ENCODE measurements at places on chromosomes 1 and 21.

- no peak for DNase-seq
These were observed 304 bp upstream of the GNG12 start for GRCh38 chr1:67833602-67833940.

DNA sequence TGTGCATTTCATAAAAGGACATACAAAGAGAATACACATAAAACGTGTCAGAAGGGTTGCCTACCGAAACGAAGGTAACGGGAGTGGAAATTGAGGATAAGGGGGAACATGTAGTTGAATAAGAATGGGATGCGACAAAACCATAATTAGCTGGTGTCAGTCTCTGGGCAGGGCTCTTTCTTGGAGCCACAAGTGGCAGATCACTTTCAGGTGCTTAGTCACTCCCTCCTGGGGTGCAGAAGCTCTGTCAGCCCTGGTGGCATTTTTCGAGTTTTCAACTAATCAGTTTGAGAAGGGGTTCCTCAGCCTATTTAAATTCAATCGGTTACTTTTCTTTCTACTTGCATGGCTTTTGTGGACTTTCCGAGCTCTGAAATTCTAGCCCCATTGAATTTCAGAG lies 133.9 kb upstream of the IGSF21 start:
- no peak for DNase-seq

- DNase-seq, result no peak
These were observed 788 bp upstream of the TXNIP start for GRCh38 chr1:145997016-145997717.

DNA sequence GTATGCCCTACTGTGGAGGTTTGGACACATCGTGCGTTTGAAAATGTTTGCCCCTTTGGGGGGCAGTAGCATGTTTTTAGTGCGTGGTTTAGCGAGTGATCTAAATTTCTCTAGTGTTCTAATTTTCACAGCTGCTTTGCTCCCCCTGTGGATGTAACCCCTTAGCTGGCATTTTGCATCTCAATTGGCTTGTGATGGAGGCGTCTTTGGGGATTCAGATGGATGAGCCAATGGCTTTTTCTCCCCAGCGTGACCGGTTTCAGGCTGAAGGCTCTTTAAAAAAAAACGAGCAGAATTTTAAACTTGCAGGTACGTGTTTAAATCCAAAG lies 836 bp downstream of the CDC7 start:
- DNase-seq, result no peak

DNA sequence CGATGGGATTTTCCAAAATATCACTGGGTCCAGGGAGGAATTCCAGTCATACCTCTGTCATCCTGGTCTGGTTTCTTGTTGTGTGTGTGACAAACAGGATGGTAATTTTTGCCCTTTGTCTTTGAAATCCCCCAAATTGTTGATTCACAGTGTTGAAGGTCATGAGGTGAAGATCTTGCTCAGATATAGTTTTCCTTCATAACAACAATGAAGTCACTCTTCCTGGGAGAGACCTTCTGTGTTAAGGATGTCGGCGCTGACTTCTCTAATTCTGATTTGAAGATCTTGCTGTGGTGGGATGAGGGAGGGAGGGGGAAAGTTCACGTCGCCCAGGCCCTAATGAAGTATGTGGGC lies 32.2 kb upstream of the MPZL1 start:
- DNase-seq, result no peak

DNA sequence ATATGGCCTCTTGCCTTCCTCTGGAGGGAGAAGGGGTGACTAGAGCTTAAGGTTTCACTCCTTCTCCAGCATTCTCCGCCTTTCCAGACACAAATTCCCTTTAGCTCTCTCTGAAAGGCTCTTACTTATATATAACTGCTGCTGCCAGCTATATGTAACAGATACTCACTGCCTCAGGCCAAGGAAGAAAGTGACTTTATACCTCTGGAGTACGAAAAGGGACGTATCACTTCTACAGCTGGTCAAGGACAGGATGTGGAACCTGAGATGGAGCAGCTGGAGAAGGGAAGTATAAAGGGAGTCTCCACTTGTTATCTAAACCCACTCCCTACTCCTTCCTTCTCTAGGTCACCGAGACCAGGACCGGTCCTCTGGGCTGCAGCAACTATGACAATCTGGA lies 102.4 kb downstream of the BRINP2 start:
- no peak for DNase-seq

- no peak for DNase-seq
These were observed 19.1 kb downstream of the MATN1 start for GRCh38 chr1:30704271-30704670.

- DNase-seq, result no peak
These were observed 320.1 kb downstream of the TGFB2 start for GRCh38 chr1:218665221-218665620.

DNA sequence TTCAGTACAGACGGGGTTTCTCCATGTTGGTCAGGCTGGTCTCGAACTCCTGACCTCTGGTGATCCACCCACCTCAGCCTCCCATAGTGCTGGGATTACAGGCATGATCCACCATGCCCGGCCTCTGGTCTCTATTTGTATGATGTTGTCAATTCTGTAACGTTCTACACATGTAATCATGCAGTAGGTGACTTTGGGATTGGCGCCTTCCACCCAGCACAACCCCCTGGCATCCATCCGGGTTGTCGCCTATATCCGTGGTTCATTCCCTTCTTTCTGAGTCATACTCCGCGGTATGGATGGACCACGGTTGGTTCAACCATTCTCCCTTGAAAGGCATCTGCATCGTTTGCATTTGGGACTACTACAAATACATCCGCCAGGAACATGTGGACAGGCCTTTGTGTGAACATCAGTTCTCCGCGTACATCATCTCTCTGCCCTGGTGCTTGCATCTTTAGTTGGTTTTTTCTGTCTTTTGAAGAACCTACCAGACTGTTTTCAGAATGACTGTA lies 72.1 kb downstream of the PDE9A start:
- DNase-seq, result no peak

DNA sequence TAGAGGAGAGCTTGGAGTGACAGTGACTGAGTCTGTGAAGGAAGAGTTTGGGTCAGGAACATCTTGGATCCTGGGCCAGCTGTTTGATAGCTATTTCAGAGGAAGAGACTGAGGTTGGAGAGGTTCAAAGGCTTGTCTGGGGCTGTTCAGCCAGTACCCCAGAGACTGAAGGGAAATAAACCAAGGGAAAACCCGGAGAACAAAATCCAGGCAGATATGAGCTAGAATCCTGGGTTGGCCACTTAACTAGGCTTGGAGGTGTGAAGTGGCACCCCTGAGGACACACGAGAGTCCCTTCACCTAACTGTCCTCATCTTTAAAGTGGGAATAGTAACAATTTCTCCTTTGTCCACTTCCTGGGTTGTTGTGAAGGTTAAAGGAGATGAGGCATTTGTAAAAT lies 23.1 kb upstream of the EPB41 start:
- no peak for DNase-seq

DNA sequence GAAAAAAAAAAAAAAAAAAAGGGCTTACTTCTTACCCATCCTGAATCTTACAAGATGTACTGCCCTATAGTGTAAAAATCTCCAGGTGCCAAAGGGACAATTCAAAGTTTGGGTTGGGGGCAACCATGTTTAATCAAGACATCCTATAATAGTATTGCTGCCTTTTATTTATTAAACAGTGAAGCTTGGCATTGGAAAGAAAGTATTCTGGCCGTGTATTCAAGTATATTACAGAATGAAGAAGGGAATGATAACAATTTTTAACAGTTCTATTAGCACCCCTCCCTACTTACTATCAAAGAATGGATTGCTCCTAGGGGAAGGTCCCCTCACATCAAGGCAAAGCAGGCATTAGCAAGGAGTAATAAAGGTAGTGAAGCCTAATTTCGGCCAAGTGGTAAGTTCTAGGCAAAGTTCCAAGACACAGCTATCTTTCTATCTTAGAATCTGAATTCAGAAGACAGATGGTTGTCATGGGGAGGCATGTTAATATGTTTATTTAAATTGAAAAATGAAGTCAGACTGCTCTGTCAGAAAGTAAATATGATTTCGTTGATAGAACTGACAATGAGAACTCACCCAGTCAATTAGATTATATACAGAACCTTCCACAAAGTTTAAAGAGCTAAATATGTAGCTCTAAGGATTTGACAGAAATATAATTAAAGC lies 24.6 kb downstream of the ST7L start:
- no peak for DNase-seq

DNA sequence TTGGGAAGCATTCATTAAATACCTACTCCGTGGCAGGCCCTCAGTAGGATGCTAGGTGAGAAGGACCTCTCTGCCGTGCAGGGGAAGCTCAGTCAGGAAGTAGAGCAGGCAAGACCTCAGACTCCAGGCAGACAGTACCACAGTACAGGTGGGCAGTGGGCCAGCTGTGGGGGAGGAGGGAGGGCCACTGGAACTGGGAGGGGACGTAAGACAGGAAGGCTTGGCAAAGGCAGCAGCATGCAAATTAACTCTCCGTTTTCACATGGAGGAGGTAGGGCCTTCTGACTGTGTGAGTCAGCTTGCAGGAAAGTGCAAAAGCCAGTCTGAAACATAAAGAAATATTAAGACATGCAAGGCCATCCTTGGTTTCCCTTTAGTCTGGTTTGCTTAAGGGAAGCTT lies 157.7 kb downstream of the TRIM33 start:
- no peak for DNase-seq

DNA sequence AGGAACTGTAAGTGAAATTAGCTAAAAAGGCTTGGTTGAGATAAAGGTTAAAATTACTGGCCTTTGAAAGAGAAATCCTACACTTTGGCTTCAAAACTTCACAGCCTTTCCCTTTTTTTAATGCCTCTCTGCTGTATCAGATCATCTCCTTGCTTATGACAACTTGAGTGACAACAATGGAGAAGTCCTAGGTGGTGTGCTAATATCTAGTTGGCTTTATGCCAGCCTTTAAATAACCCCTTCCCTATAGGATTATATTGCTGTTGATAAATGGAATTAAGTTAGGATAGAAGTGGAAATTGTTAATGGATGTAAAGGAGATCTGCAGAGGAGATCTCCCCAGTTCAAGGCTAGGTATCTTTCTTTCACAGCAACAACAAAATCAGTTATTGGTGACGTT lies 130.2 kb upstream of the ATP1B1 start:
- no peak for DNase-seq

GRCh38 chr1:209672705-209673630 lies 2.2 kb upstream of the G0S2 start:
- no peak for DNase-seq

GRCh38 chr1:17791055-17791390 lies 35.9 kb downstream of the ACTL8 start:
- no peak for DNase-seq

- no peak for DNase-seq
These were observed 162.9 kb downstream of the TRABD2B start for GRCh38 chr1:47834326-47834725.

DNA sequence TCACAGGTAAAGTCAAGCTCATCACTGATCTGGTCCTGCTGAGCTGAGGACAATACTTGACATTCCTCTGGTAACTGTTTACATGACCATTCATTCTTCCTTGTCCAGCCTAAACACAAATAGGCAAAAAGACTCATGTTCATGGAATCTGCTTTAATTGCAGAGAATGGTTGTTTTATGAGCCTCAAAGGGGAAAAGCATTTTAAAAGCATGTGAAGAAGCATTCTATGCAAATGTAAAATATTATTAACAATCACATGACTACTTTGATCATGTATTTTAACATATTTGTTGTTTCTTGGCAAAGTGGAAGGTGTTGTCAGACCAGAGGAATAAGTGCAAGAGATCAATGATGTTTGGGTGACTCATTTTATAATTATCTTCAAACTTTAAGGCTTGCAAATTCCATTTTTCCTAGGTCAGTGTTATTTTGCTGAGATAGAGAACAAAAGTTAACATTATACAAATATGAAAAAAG lies 133.7 kb downstream of the RUNX1 start:
- DNase-seq, result no peak

GRCh38 chr1:232590744-232591082 lies 39.2 kb downstream of the SIPA1L2 start:
- no peak for DNase-seq

GRCh38 chr1:87197641-87198040 lies 131.0 kb upstream of the LMO4 start:
- no peak for DNase-seq

- DNase-seq, result no peak
These were observed 222.5 kb upstream of the CACYBP start for GRCh38 chr1:174777262-174777661.

DNA sequence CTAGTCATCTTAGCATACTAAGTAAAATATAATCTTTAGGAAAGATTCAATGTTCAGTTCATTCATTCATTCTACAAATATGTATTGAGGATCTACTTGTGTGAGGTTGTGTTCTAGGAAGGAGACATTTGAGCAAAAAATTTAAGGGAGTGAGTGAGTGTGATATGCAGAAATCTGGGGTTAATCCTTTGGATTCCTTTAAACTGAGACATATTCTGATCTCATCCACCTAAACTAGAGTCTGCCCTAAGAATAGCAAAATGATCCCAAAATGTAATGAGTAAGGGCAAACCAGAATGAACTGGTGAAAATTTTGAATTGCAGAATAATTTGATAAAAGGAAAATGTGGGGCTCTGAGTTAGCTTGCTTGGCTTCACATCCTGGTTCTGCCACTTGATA lies 8.6 kb downstream of the UBE2U start:
- DNase-seq, result no peak

GRCh38 chr1:28509705-28510272 lies 3.9 kb downstream of the RCC1 start:
- no peak for DNase-seq

DNA sequence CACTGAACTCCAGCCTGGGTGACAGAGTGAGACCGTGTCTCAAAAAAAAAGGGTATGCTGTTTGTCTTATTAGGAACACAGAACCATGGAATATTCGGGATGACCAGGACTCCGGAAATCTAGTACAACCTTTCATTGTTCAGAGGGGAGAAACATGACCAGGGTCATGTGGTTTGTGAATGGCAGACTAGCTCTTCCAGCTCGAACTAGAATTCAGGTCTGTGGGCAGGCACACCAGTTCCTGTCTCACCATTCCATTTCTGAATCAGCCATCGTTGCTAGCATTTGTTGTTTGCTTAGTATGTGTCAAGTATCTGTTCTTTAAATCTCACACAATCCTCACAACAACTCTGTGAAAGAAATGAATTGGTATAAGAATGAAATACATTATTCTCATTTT lies 50.9 kb downstream of the MDM4 start:
- DNase-seq, result no peak

- no peak for DNase-seq
These were observed 15.0 kb downstream of the ITSN1 start for GRCh38 chr21:33657124-33657820.

DNA sequence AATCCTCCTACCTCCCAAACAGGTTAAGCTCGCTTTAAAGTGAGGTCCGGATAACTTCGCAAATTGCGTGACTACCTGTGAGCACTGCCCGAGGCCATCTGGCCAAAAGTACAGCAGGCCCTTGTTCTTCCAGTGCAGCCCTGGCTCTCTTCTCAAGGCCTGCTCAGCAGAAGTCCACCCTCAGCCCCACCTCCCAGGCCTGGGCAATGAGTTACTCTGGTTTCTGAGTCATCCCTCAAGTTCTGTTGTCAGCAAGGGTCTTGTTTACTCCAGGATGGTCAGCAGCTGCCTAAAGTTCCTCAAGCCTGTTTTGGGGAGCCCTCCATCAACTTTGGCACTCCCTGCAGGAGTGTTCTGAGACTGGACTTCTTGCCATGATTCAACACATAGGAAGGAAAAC lies 101.7 kb downstream of the BCAR3 start:
- DNase-seq, result no peak

- DNase-seq, result no peak
These were observed 25.8 kb upstream of the LSS start for GRCh38 chr21:46254208-46254975.
